ENCODE measurements at places on chromosomes 5 and 9.
A peak's percentile ranks its signal among the peaks of the same experiment; 100 is the strongest.

DNA sequence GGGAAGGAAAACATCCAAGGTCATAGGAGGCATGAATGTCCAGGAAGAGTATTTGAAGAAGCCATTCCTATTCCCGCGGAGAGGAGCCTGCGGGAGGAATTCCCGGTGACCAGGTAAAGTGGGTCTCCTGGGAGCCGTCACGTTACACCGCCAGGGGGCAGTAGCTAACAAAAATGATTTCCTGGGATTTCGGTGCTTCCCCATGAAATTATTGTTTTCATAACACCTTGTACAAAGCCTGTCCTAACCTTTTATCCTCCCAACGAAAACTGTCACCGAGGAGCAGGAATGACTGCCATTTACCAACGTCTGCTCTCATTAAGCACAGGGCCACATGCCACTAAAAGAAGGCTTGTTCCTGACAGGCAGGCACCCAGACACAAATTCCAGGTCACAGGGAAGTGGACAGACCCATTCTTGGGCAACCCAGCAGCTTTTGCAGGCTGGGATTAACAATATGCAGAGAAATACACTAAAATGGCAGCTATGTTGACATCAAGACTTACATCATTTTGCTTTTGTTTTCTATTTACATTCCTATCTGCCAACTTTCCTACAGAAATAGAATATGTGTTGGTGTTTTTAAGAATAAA, 41.2 kb upstream of the CTSL start:
- peak; percentile 63 for DNase-seq

DNA sequence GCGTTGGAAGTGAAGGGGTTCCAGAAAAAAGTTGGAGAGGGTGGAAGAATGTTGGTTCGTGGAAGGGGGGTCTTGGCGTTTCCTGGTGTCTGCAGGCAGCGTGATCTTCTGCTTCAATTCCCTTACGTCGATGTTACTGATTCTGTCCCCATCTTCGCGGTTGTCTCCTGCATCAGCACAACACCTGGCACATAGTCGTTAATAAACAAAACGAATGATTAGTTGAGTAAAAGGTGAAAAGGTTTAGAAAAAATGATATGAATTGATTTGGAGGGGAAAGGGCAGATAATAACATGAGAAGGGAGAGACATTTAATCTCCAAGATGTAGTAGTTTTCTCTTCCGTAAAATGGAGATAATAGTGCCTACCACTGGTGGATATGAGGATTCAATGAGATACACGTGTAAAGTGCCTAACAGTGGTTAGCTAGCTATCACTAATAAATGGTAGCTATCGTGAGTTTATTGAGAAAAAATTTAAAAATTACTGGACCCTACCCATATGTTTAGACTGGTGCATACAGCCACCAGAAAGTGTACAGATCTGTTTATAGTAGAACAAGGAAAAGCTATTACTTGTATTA, 556 bp downstream of the MTREX start:
- peak; percentile 52 for DNase-seq

DNA sequence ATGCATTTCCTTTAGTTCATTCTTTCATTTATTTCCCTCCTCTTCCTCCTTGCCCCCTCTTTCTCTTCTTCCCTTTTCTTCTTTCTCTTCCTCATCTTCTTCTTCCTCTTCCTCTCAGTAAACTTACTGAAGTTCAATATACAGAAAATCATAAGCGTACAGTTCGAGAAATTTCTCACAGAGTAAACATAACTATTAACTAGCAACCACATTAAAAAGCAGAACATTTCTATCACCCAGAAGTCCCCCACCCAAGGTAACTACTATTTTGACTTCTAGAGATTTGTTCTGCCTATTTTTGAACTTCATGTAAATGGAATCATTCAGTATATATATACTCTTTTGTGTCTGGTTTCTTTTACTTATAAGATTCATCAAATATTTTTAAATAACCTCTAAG, 48.2 kb downstream of the TNFAIP8 start:
- DNase-seq = no peak

- peak; percentile 32 for DNase-seq
Measured at GRCh38 chr9:21580636-21581378, 98.7 kb upstream of the IFNE start.

DNA sequence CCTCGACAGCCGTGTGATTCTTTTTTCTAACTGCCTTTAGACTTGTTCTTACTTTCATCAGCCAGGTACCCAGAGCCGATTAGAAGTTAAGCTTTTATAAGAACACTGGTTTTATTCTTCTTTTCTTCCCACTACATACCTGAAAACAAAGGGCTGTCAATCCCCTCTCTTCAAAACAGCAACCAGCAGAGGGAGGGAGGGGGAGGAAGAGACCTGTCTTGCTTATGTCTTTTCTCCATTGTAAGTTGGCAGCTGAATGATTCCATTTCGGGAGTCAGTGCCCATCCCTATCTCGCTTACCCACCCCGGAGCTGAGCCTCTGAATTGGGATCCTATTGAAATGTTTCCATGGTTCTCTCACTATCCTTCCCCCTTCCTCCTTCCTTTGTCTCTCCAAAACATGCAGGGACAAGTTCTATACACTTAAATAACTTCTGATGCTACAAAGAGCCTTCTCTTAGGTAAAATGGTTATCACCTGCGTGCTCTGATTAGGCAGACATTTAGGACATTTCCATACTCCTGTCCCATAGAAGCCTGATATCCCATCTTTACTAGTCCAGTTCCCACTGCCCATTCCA, 83.9 kb upstream of the WWC1 start:
- DNase-seq = no peak

Measured in dermis blood vessel endothelial cell (primary cell).